ENCODE measurements at places on chromosomes 7 and 10. TPM values are rescaled to one million over a fixed set of nuclear protein-coding genes. Genes with fewer than 3 reads are reported as not detected.

Gene SEC61G
- 473 TPM for total RNA-seq

GRCh38 chr10:22712211-22712955 lies 2.0 kb downstream of the PIP4K2A start:
- H3K27ac ChIP-seq = peak overlapping the region; percentile 66
- no peaks in the 10 kb centered on the region for H3K36me3 ChIP-seq
- no peak for DNase-seq
- H3K27me3 ChIP-seq = no peaks in the 10 kb centered on the region
- H3K4me3 ChIP-seq = peak overlapping the region; percentile 78

DNA sequence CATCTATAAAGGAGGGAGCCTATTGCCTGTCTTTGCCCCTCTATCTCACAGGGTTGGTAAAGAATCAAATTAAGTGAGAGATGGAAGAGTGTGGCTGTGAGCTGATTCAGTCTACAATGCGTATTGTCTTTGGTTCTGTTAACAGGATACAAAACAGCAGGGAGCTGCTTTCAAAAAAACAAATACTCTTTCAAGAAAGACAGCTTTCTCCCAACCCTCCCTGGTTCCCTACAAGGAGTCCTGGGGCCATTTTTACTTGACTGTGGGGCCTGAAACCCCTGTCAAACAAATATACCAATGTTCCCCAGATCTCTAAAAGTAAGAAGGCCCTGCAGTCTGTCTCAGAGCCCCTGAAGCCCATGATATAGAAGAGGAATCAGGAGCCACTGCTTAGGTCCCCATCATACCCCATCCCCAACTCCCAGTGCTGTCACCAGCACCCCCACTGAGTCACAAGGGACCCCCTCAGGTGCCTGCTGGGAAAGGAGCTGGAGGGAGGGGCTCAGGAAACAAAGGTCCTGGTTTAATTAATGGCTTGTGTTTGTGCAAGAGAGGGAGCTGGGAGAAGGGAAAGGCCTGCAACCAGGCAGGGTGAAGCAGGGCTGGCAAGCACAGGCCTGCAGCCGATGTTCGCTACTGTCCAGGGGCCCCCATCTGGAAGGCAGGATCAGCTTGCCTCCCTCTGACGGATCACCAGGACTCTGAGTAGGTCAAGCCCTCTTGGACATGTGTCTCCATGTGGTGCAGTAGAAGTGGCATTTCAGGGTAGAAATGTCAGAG lies 182.0 kb upstream of the GHITM start:
- H3K27me3 ChIP-seq = no peaks in the 10 kb centered on the region
- no peaks in the 10 kb centered on the region for H3K4me1 ChIP-seq
- no peak overlapping the region for H3K27ac ChIP-seq
- no peaks in the 10 kb centered on the region for H3K36me3 ChIP-seq

Gene MYH16
- total RNA-seq = 0.97 TPM

DNA sequence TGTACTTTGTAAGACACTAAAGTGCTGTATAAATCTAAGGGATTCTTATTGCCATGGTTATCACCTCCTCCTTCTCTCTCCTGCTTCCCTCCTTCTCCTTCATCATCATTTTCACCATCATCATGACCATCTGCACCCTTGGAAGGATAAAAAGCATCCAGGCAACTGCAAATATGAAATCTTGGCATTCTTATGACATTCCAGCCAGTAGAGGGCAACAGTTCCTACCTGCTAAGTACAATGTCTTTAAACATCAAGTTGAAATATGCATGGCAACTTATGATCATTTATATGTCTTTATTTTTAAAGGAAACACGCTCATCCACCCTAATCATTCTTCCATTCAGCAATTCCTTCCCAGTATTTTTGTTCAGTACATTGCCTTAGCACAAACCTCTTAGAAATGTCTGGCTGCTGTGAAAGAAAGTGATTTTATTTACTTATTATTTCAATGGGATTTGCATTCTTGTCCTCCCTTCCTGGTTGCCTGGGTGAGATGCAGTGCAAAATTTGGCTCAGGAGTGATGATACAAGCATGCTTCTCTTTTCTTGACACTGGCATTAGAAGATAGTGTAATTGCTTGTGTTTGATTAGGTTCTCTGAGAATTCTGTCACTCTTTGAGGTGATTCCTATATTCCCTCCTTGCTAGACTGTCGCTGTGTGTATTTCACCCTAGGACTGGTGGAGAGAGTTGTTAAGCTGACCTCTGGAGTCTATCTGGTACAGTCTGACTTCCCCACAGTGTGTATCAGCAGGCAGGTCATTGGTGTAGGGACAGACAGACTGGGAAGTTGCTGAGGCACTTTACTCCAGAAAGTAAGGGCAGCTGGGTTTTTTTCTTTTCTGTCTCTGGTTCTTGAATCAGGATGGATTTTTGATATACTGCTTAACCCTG lies 188.5 kb upstream of the BMPER start:
- H3K27me3 ChIP-seq = no peaks in the 10 kb centered on the region
- DNase-seq = no peak
- no peak overlapping the region for H3K4me3 ChIP-seq
- H3K36me3 ChIP-seq = no peaks in the 10 kb centered on the region
